NCI-H1417 (cell line): ENCODE measurements at places on chromosomes 3 and 15.
A peak's percentile ranks its signal among the peaks of the same experiment; 100 is the strongest.

DNA sequence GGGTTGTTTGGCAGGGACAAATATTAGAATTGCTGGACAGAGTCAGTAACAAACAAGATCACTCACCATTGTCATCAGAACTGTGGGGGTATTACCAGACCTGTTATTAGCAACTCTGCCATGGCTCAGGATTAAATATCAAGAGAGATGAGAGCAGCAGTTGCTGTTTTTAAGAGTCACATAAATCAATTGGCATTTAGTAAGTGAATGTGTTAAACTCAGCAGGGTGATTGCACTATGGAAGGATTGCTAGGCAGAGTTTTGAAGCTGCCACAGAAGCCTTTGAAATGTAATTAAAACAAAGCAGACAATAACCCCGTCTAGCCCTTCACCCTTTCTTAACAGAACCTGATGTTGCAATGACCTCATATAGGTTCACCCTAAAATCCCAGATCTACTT is 238.8 kb downstream of the GAP43 start:
- peak; percentile 66 for DNase-seq

GRCh38 chr3:190970560-190970959 is 108.1 kb upstream of the GMNC start:
- DNase-seq: no peak

GRCh38 chr3:69423463-69424155 is 37.7 kb upstream of the FRMD4B start:
- no peak for DNase-seq

GRCh38 chr3:32376115-32376514 is 15.5 kb upstream of the CMTM7 start:
- DNase-seq: no peak

DNA sequence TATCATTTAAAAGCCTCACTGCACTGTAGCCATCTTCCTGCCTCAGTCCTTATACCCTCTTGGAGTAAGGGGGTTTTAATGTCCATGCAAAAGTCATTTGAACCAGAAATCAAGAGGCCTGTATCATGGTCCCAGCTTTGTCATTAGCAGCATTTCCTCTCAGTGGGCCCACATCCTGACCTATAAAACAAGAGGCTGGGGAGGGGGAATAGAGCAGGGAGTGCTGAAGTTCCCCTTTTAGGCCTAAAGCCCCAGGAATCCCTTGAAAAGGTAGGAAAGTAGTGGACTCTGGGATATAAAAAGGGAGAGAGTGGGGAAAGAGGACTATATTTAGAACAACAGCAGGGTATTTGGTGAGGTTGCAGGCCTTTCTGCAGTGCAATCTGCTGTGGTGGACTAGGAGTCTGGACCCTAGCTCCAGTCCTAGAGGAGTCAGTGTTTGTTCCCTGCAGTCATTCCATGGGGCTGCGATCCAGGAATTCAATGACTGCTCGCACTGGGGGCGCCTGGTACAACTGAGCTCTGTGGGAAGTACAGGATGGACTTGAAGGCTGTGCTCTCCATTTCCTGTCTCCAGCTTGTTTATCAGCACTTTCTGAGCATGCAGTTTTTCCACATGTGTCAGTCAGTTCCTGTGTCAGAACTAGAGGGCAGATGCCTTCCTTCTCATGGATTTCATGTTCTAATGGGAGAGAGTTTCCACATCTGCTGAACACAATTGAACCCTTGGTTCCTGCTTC is 46.8 kb downstream of the PDHB start:
- DNase-seq: no peak

GRCh38 chr3:109161487-109162123 is 25.1 kb downstream of the C3orf85 start:
- no peak for DNase-seq

DNA sequence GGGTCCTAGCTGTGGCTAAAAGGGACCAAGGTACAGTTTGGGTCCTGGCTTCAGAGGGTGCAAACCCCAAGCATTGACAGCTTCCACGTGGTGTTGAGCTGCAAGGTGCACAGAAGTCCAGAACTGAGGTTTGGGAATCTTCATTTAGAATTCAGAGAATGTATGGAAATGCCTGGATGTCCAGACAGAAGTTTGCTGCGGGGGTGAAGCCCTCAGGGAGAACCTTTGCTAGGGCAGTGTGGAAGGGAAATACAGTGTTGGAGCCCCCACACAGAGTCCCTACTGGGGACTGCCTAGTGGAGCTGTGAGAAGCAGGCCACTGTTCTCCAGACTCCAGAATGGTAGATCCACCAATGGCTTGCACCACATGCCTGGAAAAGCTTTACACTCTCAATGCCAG is 17.9 kb downstream of the RNF13 start:
- DNase-seq: no peak

DNA sequence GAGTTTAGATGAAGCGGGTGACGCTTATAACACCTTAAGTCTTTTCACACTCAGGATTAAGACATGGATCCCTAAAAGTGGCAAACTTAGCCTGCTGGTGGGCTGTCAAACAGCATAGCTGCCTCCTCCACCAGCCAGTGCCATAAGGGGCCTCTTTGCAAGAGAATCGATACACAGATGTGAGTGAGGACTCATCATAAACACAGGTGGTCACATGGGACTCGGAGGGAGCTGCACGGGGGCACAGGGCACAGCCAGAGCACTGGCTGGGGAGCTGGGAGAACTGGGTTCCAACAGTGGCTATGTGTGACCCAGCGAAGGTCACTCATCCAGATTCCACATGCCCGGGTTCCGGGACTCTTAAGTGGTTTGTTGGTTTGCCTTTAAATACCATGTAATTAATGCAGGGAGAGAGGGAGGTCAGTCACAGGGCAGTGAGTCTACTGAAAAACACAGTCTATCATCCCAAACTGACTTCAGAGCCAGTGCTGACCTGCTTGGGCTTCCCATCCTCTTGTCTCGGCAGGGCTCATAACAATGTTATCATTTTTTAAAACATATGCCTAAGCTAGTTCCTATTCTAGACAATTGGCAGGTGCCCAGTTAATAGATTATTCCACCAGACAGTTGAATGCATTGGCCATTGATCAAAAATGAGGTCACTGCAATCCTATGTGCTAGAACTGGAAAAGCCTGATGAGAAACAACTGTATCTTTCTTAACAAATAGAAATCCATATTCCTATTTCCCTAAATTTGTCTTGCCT is 51.8 kb downstream of the SLC12A8 start:
- no peak for DNase-seq
